Fibroblast of skin of scalp (primary cell): ENCODE measurements at places on chromosomes 4 and X.

DNA sequence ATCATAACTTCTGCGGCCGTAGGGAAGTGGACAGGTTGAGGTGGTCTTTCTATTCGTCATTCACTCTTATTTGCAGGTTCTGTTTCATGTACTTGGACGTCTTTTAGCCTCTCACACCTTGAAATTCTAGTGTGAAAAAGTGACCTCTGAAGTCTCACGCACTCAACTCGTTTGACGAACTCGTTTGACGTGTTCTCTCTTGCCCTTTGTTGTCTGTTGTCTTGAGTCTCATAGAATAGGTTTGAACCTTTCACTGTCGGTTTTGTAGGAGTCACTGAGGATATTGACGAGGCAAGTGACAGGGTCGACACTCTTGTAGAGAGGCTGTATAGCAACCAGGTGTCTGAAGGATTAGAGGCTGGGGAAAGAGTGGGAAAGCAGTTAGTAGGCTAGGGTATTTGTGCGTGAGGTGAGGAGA is 1.1 kb upstream of the PGRMC2 start:
- peak; percentile 14 for DNase-seq

- DNase-seq = peak; percentile 74
Observed at GRCh38 chr4:77586951-77587383, 18.7 kb upstream of the CXCL13 start.

- DNase-seq = no peak
Observed at GRCh38 chr4:110597582-110597981, 25.3 kb downstream of the PITX2 start.

GRCh38 chr4:81631958-81632441 is 160.3 kb upstream of the RASGEF1B start:
- DNase-seq = peak; percentile 86

- peak; percentile 58 for DNase-seq
Observed at GRCh38 chr4:134365852-134366251, 164.3 kb upstream of the PABPC4L start.

DNA sequence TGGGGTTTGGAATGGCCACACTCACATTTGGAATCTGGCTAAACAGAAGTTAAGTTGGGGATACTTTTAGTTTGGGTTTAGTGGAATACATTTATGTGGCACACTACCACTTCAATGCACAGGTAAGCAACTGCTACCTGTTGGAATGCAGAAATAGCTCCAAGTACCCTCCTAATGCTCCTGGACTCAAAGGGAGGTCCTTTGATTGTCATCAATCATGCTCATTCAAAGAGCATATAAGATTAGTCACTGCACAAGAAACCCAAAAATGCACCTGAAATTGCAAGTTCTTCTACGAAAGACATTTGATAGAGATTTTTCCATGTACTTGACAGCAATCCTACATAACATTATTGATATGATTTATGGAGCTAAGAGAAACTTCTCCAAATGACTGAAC is 247.7 kb downstream of the ANKRD50 start:
- no peak for DNase-seq

DNA sequence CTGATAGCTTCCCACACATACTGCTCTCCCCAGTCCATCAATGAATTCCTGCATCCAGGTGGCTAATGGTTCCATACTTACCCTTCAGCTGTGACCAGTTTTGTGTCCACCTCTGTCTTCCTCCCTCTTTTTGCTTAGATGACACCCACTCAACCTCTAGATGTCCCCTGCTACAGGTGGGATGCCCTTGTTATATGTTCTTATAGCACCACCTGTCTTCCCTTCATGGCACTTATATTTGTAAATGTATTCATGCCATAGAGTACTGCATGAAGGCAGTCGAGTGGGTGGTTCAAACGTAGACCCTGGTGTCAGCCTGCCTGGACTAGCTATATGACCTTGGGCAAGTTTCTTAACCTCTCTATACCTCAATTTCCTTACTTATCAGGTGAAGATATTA is 6.5 kb upstream of the USP46 start:
- no peak for DNase-seq
